ENCODE measurements at places on chromosomes 2 and 18.

GRCh38 chr2:47697000-47697601 lies 85.8 kb upstream of the MSH6 start:
- no peak for DNase-seq

- no peak for DNase-seq
Observed at GRCh38 chr18:8793445-8794155, 88.2 kb downstream of the MTCL1 start.

DNA sequence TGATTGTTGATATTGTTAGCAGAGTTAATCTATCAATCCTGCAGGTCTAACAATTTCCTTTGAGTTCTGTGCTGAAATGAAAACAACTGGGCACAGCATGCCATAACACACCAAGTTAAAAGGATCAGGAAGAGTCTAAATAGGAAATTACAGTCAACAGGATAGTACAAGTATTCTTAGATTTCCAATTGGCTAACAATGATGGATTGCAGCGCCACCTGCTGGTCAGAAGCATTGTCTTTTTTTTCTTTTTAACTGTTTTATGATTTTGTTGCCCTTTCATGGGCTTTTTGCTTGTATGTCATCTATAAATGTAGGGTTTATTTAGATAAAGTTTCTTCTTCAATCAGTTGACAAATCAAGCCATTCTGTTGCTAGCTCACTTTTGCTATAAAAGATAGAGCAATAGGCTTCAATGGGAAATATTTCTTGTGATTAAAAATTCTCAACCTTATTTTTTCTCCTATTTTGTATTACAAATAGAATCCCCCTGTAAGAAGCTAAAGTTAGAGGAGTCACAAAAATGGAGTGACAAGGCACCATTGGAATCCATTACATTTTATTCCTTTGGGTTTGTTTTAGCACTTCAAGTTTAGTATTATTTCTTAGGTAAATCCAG lies 40.8 kb upstream of the RPRM start:
- DNase-seq: peak; percentile 28

- no peak for DNase-seq
Observed at GRCh38 chr18:45839414-45840395, 14.2 kb downstream of the SIGLEC15 start.

Data from RCC 7860 (cell line).